IPS DF 19.7 (cell line): ENCODE measurements at places on chromosomes 7 and 10.
A peak's percentile ranks its signal among the peaks of the same experiment; 100 is the strongest.

DNA sequence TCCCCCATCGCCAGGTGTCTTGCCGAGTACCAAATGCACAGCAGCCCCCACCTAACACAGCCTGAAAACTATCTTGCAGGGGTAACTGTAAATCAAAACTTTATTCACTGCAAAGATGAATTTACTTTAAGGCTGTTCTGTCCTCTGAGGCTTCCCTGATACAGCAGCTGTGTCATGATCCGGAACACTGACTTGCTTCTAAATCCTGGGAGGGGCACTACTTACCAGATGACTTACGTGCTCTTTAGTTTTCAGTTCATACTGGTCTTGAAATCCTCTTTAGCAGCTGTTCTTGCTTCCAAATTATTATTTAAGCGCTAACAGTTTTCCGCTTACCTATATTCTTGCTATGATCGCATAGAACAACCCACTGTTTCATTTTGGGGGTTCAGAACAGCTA, 4.9 kb downstream of the DYNC1I1 start:
- DNase-seq, result no peak

DNA sequence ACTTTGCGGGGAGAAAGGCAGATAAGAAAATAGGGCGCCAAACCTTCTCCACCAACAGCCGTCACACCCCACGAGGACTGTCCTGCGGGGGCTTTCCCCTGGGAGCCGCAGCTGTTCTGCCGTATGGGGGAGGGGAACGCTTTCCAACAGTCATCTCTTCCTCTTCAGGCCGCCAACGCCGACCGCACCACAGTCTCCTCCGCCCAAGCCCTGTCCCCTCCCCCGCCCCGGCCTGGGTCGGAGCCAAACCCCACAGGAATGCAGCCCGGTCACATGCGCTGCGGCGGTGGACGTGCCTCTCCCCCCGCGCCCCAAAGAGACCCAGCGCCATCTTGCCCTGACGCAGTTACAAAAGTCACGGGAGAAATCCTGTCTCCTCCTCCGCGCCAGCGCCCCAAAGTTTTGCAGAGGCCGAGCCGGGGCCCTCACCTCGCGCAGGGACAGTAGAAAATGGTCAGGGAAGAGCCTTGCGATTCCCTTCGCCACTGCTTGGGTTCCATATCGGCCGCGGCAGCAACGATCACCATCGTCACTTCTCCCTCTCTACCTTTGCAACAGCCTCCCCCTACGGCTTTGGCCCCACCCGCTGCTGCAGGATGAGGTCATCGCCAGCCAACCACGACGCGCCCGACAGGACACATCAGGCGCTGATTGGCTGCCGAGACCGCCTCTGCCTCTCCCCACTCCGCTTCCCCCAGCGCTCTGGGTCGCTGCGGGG, 1.3 kb upstream of the KMT2E start:
- peak; percentile 84 for DNase-seq

- no peak for DNase-seq
These were observed 29.7 kb downstream of the KIAA1217 start for GRCh38 chr10:24238519-24239247.

- no peak for DNase-seq
These were observed 104.0 kb downstream of the HOXA1 start for GRCh38 chr7:26991796-26992195.

GRCh38 chr7:154183482-154183881, 131.3 kb downstream of the DPP6 start:
- DNase-seq, result no peak

DNA sequence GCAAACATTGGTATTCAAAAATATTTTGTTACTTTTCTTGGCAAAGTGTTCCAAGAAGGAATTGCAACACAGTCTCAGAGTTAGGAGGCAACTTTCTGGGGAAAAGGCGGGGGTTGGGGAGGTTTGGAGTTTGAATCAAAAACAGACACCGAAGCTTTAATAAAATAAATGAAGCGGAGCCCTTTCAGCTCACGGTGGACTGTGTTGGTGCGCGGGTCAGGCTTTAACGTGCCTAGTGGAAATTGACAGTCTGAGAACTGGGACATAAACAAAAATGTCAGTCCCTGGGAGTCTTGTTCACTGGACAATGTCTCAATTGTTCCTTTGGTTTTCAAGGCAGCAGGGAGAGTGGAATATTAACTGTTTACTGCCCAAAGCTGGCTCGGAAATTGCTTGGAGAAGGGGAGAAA, 109.3 kb downstream of the TCF7L2 start:
- DNase-seq, result no peak

DNA sequence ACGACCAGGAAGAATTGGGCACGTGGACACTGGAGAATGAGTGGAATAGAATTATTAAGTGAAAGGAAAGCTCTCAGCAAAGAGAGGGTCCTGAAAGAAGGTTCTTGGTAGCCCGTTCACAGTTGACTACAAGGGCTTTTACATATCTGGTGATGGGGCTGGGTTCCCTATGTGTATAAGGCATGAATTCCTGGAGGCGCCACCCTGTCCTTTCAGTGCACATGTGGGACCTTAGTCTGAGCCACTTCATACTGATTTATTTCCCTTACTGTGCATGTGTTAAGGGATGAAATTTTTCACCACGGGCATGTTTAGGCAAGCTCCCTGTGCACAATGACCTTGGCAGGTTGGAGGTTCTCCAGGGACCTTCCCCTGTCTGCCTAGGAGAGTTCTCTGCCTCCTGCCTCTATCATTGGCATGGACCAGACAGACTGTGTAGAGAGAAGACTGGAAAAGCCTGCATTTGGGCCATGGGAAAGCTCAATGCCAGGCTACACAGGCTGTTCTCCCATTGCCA, 145.9 kb upstream of the ITGB1 start:
- DNase-seq, result no peak

- DNase-seq, result no peak
These were observed 10.8 kb downstream of the ATP6V0E2 start for GRCh38 chr7:149884541-149884940.

- DNase-seq, result no peak
These were observed 13.7 kb upstream of the CUL2 start for GRCh38 chr10:35103882-35104281.

DNA sequence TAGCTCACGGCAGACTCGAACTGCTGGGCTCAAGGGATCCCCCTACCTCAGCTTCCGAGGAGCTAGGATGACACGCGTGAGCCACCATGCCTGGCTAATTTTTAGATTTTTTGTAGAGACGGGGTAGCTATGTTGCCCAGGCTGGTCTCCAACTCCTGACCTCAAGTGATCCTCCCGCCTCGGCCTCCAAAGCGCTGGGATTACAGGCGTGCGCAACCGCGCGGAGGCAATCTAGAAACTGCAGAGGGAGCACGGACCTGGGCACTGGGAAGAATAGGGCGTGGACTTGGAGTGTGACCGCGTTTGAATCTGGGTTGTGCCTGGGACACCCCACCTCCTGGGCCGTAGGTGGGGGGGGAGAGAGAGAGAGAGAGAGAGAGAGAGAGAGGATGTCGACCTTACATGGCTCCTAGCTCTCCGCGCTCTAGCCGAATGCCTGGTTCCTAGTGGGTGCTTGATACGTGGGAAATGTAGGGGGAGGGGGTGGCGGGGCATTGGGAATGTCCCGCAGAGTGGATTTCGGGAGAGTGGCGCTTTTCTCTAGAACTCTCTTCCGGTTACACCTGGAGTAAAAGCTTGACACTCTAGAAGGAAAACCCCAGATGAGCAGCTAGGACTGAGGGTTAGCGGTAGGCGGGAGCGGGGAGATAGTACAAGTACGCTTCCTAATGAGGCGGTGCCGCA, 1.2 kb upstream of the MAP3K8 start:
- no peak for DNase-seq

DNA sequence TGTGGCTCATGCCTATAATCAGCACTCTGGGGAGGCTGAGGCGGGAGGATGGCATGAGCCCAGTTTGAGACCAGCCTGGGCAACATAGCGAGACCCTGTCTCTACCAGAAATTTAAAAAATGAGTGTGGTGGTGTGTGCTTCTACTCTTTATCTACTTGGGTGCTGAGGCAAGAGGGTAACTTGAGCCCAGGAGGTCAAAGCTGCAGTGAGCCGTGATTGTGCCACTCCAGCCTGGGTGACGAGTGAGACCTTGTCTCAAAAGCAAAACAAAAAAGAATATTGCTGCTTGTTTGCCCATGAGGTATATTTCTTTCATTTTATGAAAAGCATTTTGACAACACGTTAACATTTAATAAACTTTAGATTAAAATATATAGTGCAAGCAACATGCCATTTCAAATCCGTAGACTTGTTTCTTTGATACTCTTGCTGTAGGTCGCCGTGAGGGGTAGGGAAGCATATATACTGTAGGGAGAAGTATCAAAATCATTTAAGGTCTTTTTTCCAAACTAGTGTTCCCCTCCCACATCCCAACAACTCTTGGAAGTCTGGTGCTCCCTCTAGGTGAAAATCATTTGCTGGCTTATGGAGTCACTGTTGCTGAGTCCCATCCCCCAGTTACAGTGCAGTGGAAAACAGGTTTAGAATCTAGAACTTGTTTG, 4.3 kb upstream of the LSMEM1 start:
- DNase-seq, result no peak

DNA sequence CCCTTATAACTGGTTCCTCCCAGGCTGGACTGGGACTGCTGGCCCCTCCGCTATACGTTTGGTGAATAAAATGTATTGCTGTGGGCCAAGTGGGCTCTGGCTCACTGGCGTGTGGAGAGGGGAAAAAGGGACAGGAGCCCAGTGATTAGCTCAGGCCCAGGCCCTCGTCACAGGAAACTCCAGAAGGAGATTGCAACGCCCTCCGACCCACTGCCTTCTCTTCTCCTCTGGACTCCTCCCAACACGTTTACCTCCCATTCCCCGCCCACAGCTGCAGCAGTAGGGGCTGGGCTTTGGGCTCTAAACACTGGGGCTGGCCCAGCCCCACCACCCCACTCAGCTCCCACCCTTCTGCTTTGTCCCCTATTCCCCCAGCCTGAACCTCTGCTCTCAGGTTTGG, 173.9 kb downstream of the NEURL1 start:
- DNase-seq, result no peak
